ENCODE measurements at places on chromosomes 1 and 21.

- DNase-seq: no peak
These were observed 42.1 kb downstream of the TRIM33 start for GRCh38 chr1:114468710-114469468.

- no peak for DNase-seq
These were observed 162.6 kb downstream of the RHOU start for GRCh38 chr1:228897901-228898300.

DNA sequence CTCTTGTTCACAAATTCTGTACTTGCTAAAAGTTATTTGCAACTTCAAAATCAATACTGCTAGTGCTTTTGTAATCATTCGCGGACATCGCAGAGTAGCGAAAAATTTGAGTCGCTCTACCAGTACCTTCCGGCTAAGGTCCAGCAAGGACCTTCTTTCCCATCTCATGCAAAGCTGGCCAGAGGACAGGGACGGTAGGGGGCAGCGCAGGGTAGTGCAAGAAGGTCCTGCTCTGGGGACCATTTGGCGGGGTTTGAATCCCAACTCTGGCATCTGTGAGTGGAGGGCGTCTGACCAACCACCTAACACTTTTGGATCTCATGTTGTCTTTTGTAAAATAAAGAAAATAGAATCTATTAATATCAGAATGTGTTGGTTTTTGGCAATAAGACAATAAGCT lies 258.3 kb downstream of the SPATA17 start:
- no peak for DNase-seq

DNA sequence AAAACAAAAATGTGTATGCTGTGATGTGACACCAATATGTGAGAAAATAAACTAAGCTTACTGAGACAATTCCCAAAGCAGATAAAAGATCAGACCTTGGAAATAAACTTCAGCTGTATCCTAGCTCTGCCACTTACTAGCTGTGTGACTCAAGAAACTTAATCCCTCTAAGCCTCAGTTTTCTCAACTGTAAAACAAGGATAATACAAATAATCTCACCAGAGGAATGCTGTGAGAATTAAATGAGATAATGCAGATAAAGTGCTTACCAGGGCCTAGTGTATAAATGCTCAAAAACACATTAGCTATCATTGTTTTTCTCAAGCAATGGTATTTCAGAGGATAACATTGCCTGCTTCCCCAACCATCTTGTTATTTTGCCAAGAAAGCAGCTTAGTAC lies 2.1 kb downstream of the HEATR1 start:
- no peak for DNase-seq

All from non-pigmented ciliary epithelial cell (primary cell).